Heart right ventricle (tissue), 16 donors: ENCODE measurements at places on chromosomes 3 and 15. TPM values are rescaled to one million over a fixed set of nuclear protein-coding genes. Genes with fewer than 3 reads are reported as not detected.

The C3orf85 gene
- not detected for total RNA-seq

The GOLIM4 gene
- total RNA-seq = 58.2 TPM

The MAP6D1 gene
- total RNA-seq = 4.5 TPM

The REC114 gene
- not detected for total RNA-seq

The SEMA6D gene
- total RNA-seq = 9.1 TPM

The CNTN4 gene
- 3.5 TPM for total RNA-seq

The DPPA4 gene
- not detected for total RNA-seq

The RPL4 gene
- total RNA-seq = 1,162 TPM

The SERINC4 gene
- 0.48 TPM for total RNA-seq

The CLDN16 gene
- total RNA-seq = not detected

The ZCWPW2 gene
- 3.7 TPM for total RNA-seq

The NMNAT3 gene
- 12.7 TPM for total RNA-seq

The NCBP2 gene
- total RNA-seq = 48.1 TPM

The SLC22A13 gene
- not detected for total RNA-seq

The CFAP161 gene
- 1.2 TPM for total RNA-seq

The CKMT1A gene
- not detected for total RNA-seq

The ARIH2 gene
- 121 TPM for total RNA-seq

The MEX3B gene
- 3.4 TPM for total RNA-seq

The LMAN1L gene
- total RNA-seq = 33.8 TPM

The PLA2G4E gene
- total RNA-seq = not detected

The SERPINI2 gene
- total RNA-seq = 0.49 TPM

The CD200R1 gene
- total RNA-seq = 0.57 TPM

The MCTP2 gene
- 8.3 TPM for total RNA-seq

The OR5H6 gene
- total RNA-seq = not detected

The SPATA12 gene
- not detected for total RNA-seq

The TLE3 gene
- total RNA-seq = 21.7 TPM

The ADAMTS17 gene
- 0.61 TPM for total RNA-seq

The PDZRN3 gene
- 102 TPM for total RNA-seq

The CYP1A1 gene
- total RNA-seq = 0.42 TPM

The TRH gene
- not detected for total RNA-seq

The GNAT1 gene
- total RNA-seq = not detected

The RHOV gene
- total RNA-seq = not detected

The PATL2 gene
- 1.5 TPM for total RNA-seq

The GTF2E1 gene
- total RNA-seq = 9.0 TPM

The SKOR1 gene
- total RNA-seq = 0.13 TPM

The CCK gene
- total RNA-seq = not detected

The GOLGA6D gene
- total RNA-seq = not detected

The INSYN1 gene
- total RNA-seq = 77.3 TPM

The SAMMSON gene
- not detected for total RNA-seq

The SCAANT1 gene
- total RNA-seq = not detected
